T-helper 22 cell (primary cell): ENCODE measurements at places on chromosomes 16 and 17.

- DNase-seq: no peak
Measured at GRCh38 chr17:35612924-35613521, 25.9 kb downstream of the AP2B1 start.

DNA sequence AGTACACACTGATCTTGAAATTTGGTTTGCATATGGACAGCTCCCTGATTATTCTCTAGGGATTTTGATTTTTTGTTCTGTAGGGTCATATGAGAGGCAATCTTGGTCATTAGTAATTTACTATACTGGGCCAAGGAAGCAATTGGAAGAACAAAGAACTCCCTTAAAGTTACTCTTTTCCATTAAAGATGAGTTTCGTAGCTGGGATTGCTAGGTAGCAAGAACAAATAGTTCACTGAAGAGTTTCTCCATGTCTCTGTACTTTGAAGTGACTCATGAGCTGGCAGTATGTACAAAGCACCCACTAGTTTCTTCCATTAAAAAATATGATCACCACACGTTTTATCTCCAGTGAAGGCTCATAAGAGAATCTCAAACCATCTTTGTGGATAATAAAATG lies 6.2 kb upstream of the BCAS3 start:
- no peak for DNase-seq

DNA sequence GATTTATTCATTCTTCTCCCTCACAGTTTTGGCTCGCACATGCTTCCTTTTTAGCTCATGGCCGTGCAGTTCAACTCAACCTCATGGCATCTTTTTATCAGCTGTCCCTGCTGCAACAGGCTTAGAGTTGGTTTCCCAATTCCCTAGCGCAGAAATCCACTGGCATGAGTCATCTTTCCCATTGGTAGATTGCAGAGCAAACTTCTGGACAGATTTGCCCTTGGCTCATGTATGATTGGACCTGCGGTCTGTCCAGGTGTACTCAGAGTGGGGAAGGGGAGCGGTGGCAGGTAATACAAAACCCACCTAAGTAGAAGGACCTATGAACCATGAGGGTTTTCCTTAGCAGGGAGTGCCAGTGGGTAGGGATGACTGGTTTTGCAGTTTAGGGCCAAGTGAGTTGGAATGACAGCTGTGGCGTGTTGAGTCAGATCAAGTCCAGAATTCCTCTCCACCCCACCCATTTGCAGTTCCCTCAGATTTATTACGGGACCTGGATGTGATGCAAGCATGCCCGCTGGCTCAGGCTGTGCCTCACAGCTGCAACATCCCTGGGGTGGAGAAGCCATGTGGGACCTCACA lies 584.7 kb downstream of the WWOX start:
- DNase-seq: no peak

GRCh38 chr17:70190959-70191805 lies 21.9 kb downstream of the KCNJ2 start:
- no peak for DNase-seq

- no peak for DNase-seq
Measured at GRCh38 chr17:71183066-71183660, 937.7 kb upstream of the SOX9 start.

GRCh38 chr17:11296994-11297393 lies 56.0 kb downstream of the SHISA6 start:
- no peak for DNase-seq

DNA sequence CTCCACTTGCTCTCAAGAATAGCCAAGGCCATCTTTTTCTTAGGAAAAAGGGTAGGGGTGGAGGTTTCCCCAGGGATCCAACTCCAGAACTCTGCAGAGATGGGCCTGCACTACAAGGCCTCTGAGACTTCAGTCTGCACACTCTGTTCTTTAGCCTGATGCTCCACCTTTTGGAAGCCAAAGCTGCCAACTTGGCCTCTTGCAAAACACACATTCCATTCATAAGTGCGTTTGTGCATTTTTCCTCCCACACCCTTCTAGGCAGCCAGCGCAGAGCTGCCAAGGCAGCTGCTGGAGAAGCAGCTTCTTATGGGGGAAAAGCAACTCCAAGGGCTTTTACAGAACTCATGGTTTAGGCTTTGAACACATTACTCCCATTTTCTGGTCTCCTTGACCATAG lies 45.3 kb downstream of the REXO5 start:
- DNase-seq: no peak

GRCh38 chr16:89020925-89021595 lies 44.1 kb upstream of the CBFA2T3 start:
- DNase-seq: no peak

- no peak for DNase-seq
Measured at GRCh38 chr16:67407788-67408452, 8.4 kb downstream of the ZDHHC1 start.

GRCh38 chr16:88349903-88350900 lies 32.6 kb upstream of the ZNF469 start:
- DNase-seq: no peak

GRCh38 chr16:58670177-58670576 lies 14.4 kb downstream of the SLC38A7 start:
- DNase-seq: no peak

DNA sequence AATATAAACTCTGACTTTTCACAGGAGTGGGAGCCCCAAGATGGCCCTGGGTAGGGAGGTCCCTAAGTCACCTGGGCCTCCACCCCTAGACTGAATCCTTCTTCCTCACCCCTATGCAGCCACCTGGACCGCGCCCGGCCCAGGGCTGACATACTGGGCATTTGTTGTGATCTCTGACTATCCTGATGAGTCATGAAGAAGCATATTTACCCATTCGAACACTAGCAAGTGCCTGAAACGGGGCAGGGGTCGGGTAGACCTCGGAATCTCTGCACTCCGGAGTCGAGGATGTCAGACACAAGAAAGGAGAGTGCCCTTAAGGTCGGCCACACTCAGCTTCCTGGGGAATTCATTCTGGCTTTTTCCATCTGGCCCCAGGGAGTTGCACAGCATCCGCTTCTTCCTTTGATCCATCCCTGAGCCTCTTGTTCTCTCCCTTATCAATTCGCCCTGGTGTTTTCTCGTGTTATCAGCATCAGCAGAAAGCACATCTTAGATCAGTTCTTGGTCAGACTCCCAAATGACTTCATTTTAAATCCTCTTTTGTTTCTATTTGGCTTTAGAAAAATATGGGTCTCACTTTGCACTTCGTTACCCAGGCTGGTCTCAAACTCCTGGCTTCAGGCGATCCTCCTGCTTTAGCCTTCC lies 10.4 kb downstream of the METTL22 start:
- no peak for DNase-seq

DNA sequence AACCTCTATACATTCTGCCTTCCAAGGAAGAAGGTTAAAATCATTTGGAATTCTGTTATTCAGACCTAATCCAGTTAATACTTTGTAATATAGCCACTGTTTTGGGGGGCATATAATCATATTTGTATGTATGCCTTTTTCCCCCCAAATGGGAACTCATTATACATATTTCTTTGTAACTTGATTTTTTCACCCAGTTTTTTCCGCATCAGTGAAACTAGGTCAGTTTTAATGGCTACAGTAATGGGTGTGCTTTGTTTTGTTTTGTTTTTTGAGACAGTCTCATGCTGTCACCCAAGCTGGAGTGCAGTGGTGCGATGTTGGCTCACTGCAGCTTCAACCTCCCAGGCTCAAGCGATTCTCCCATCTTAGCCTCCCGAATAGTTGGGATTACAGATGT lies 54.9 kb downstream of the WWP2 start:
- no peak for DNase-seq

GRCh38 chr16:68481636-68482035 lies 33.3 kb upstream of the SMPD3 start:
- DNase-seq: no peak

DNA sequence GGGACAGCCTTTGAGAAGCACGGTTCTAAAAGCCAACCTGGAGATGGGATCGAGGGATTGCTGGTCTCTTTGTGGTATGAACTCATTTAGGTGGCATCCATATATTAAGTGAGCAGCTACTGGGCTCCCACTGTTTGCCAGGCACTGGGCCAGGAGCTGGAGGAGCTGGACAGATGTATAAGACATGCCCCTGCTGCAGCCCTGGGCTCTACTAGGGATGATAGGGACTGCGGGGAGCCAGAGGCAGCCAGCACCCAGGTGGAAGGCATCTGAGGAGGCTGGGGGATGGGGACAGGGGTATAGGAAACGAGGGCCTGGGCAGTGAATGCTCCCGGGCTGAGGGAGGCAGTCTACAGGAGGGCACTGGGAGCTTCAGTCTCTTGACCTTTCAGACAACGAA lies 53.0 kb upstream of the MEAK7 start:
- DNase-seq: no peak

- no peak for DNase-seq
Measured at GRCh38 chr17:75909051-75909811, 4.5 kb upstream of the MRPL38 start.

GRCh38 chr17:27456681-27457359 lies 572 bp downstream of the KSR1 start:
- DNase-seq: no peak

GRCh38 chr16:52068447-52069074 lies 478.4 kb downstream of the TOX3 start:
- DNase-seq: no peak

GRCh38 chr16:79318143-79318899 lies 282.2 kb downstream of the MAF start:
- DNase-seq: no peak

DNA sequence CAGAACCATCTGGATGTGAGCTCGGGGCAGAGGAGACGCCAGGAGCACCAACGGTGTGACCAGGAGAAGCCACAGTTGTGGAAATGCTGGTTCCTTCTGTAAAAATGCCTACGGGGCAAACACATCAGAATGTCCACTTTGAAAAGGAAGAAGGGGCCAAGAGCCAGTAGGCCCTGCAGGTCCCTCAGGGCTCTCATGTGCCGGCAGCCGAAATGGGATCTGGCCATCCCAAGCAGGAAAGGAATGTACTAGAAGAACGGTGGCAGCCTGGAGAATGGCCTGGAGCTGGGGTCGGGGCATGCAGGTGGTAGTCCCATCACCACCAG lies 162.1 kb upstream of the PLCG2 start:
- no peak for DNase-seq
